ENCODE measurements at places on chromosomes 12 and 14.

DNA sequence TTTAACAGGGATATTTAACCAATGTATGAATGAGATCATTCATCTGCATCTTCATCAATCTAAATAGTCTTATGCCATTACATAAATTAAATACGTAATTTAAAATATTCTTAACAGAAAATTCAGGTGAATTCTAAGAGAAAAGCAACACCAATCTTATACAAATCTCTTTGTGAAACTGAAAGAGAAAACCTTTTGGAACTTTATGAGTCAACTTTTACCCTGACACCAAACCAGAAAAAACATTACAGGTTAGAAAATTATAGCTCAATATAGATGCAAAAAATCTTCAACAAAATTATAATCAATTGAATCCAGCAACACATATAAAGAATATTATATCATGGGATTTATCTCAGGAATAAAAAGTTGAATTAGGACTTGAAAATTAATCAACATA, 3.4 kb downstream of the GLIPR1L1 start:
- DNase-seq = no peak

GRCh38 chr14:34775342-34775741, 60.9 kb upstream of the CFL2 start:
- no peak for DNase-seq

- no peak for DNase-seq
Observed at GRCh38 chr12:65800937-65801336, 23.3 kb upstream of the HMGA2 start.

DNA sequence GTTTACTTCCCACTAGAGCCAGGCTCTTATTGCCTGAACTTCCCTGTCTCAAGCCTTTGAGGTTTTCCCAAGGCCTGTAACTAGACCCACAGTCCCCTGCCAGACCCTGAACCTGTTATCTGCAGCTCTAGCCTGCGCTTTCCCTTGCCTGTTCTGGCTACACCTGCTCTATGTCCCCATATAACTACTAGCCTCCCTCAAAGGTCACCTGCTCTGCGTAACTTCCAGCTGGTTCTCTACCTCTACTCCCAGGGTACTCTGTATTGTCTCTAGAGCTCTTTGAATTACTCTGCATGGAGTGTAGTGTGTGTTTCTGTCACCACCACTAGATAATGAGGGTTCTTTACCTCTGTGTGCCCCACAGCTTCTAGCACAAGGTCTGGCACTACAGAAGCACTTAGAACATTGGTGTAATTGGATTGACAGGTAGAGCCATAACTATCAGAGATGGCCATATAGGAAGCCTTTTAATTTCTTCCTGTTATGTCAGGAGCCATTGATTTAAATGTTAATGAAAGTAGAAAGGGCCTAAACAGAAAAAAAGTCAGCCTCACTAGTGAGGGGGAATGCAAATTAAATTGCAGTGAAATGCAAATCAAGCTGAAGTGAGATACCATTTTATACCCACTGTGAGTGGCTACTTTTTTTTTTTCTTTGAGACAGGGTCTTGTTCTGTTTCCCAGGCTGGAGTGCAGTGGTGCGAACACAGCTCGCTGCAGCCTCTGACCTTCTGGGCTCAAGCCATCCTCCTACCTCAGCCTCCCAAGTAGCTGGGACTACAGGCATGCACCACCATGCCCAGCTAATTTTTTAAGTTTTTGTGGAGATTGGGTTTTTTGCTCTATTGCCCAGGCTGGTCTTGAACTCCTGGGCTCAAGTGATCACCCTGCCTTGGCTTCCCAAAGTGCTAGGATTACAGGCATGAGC, 47.8 kb downstream of the EID3 start:
- DNase-seq = no peak

- no peak for DNase-seq
Observed at GRCh38 chr14:21712036-21712435, 38.4 kb upstream of the OR4E1 start.

- no peak for DNase-seq
Observed at GRCh38 chr12:117119592-117120198, 20.5 kb upstream of the TESC start.

- no peak for DNase-seq
Observed at GRCh38 chr14:75331471-75331870, 52.8 kb downstream of the FOS start.

DNA sequence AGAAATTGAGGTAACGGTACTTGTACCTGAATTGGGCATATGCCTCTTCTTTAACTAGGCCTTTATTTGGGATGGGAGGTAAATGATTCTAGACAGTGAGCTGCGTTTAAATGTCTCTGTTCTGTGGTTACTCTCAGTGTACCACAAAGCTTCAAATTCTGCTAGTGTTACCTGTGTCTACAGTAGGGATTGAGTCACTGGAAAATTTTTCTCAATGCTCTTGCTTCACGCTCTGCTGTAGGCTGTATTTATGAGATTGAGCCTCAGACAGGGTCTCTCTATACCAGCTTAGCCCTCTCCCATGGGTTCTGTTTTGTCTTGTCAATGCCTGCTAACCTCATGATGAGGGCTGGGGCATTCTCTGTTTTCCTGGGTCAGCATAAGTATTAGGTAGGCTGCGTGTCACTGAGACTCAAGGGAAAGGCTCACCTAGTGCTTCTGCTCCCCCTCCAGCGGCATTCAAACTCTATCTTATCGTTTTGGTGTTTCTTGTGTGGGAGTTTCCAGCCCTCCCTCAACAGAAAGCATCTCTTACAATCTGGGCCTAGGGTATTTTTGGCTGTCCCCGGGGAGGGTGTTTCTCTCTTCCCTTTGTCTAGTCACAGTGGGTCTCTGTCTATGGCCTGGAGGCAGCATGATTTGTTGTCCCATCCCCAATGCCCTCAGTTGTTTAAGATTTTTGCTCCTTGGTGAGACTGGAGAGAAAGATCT, 285.8 kb downstream of the ADGRD1 start:
- DNase-seq = no peak

DNA sequence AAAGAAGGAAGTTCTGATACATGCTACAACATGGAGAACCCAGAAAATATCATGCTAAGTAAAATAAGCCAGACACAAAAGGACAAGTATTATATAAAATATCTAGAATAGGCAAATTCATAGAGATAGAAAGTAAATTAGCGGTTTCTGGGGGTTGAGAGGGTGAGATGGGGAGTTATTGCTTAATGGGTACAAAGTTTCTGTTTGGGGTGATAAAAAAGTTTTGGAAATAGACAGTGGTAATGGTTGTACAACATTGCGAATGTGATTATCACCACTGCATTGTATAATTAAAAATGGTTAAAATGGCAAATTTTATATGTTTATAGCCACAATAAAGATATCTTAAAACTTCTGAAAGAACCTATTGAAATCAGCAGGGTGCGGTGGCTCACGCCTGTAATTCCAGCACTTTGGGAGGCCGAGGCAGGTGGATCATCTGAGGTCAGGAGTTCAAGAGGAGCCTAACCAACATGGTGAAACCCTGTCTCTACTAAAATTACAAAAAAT, 15.0 kb downstream of the ZBTB25 start:
- DNase-seq = no peak

GRCh38 chr14:100409651-100410050, 86.5 kb downstream of the SLC25A47 start:
- no peak for DNase-seq

- peak; percentile 3 for DNase-seq
Observed at GRCh38 chr12:109518820-109519665, 41.6 kb downstream of the UBE3B start.

- DNase-seq = no peak
Observed at GRCh38 chr12:126519833-126520232, 1454.6 kb downstream of the AACS start.

DNA sequence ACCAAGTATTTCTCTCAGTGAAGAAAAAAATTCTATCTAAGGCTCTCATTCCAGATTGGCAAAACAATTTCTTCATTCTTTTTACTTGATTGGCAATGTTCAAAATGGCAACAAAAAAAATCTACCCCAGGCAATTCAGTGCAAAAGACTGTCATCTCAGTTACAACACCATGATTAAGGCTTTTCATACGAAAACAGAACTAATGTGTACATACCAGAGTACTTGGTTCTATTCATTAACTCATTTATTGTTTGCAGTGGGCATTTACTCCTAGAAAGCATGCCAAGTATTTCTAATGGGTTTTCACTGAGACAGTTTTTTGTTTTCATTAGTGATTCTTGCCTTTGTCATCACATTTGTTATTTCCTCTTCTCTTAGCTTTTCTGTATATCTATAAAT, 33.0 kb downstream of the DBX2 start:
- DNase-seq = no peak

- no peak for DNase-seq
Observed at GRCh38 chr14:65502676-65503124, 90.2 kb downstream of the FUT8 start.

DNA sequence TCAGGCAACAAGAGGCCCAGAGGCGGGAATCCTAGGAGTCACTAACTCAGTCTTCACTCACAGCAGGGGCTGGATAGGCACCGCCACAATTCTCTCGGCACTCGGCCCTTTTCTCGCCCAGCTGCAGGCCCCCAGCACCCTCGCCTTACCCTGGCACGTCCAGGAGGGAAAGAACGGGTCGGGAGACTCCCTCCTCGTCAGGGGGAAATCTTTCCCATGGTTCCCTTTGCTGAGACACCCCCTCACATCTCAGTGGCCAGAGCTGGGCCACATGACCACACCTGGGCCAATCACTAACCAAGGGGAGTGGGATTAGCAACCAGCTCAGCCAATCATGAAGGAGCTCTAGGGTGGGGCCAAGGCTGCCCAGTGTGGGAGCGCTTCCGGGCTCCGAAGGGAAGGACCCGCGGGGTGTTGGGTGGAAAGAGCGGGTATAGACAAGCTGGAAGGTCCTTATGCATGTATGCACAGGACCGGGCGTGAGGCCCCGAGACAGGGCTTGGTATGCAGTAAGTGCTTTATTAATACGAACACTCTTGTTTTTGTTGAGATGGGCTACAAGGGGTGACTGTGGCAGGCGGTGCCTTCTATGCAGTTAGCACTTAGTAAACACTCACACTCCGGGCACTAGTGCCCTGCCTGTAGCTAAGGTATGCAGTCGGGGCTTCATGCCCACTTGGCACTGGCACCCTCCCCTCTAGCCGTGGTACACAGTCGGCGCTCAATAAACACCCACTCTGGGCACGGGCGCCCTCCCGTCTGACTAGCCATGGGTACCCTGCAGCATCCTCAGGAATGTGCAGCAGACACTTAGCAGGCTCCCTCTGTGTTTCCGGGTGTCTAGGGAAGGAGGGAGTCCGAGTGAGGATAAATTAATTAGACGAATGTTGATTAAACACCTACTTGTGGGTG, 40.3 kb downstream of the ADGRD1 start:
- DNase-seq = no peak

GRCh38 chr12:78187741-78188140, 357.0 kb downstream of the NAV3 start:
- DNase-seq = no peak

DNA sequence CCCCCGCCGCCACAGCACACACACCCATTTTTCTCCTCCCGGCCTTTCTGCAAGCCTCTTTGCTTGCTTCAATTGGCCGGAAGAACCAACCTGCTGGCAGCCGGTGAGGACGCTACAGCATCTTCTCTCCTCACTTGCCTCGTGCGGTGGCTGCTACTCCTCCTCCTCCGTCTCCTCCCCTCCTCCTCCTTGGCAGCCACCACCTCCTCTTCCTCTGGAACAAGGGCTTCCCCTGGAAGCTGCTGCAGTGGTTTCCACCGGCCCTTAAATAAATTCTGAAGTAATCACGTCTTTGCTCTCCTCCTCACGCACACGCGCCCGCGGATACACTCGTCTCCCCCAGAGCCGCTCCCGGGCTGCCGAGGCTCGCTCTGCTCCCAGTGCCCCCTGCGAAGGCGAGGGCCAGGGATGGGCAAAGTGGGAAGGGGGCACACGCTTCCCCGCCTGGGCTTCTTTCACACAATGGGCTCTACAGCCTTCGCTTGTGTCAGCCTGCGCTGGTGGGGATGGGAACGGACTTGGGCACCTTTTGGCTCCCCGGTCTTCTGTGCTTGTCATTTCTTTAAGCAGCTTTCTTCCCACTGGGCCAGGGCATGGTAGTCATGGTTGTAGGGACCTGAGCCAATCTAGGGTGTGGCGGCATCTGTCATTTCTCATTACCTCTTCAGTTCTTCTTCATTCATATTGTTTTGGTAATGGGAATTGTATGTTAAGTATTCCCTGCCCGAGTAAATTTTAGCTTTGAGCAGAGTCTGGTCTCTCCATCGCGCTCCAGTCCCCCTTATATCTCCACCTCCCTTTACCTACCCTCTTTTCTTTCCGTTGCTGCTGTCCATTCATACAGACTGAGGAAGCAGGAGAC, at the start of gene PPFIA2:
TSS of gene PPFIA2 (minus strand) at position 161 of the 862 bp plus-strand sequence.
- peak; percentile 61 for DNase-seq

DNA sequence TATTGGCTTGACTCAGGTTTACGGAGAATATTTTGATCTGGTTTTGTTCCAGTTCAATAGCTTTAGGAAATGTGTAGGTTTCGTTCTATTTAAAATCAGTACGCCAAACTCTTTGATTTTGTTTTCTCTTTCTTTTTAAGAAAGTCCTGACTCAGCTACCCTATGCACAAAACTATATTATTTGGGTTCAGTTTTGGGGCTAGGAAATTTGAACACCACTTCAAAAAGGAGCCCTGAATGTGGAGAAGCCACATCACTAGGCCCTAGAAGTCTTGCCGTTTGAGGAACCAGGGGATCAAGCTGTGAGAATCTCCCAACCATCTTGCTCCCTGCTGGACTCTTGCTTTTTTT, 168.2 kb upstream of the BCL2L14 start:
- DNase-seq = no peak

- no peak for DNase-seq
Observed at GRCh38 chr14:54877015-54877702, 25.5 kb downstream of the GCH1 start.

DNA sequence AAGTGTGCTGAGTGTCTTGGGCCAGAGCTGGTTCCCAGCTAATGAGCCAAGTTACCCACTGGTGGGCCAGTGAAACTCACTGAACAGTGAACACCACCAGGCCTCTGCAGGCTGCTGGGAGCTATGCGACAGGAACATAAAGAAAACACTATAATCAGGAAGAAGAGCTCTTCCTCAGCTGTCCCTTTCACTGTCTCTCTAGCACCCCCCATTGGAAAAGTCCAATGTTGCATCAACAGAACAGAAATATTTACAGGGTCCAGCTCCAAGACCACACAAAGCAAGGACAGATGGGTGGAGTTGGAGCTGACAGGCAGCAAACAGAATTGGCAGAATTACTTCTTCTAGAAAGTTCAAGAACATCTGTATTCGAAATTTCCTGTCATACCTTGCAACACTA, 903.6 kb upstream of the TMEM132C start:
- DNase-seq = no peak

DNA sequence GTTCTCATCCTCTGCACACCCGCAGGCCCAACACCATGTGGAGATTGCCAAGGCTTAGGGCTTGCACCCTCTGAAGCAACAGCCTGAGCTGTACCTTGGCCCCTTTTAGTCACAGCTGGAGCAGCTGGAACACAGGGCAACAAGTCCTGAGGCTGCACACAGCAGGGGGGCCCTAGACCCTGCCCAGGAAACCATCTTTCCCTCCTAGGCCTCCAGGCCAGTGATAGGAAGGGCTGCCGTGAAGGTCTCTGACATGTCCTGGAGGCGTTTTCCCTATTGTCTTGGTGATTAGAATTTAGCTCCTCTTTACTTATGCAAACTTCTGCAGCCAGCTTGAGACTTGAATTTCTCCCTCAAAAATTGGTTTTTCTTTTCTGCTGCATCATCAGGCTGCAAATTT, 373.5 kb upstream of the CLEC14A start:
- no peak for DNase-seq
